ENCODE measurements at places on chromosomes 7 and 10.

DNA sequence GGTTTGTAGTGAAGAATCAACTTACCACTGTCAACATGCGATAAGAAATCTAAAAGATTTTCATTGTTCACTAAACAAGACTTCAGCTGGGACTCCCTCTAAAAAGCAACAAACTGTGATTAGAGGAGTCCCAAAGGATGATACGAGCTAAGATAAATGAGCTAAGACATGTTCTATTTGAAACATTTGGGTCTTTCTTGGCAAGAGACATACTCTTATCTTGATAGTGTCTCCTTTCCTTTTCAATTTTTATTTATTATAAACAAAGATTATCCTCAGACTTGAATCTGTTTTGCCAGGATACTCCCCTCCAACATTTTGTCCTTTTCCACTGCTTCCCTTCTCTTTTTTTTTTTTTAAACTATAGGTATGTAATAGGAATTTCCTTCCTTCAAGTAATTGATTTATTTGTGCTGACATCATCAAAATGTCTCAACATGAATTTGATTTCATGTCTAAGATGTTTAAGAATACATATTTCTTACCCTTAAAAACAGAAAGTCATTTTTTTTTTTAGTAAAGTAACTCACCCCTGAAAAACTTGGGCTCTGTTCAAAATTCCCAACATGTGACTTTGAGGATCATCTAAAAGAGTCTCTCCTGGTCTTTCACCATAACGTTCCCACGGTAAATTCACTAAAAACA lies 158.4 kb upstream of the NRP1 start:
- no peak for DNase-seq

- DNase-seq = no peak
These were observed 10.5 kb downstream of the PLXDC2 start for GRCh38 chr10:19826712-19827111.

GRCh38 chr10:70145666-70146488 lies 623 bp downstream of the TYSND1 start:
- DNase-seq = no peak

GRCh38 chr10:127913368-127913759 lies 6.5 kb downstream of the PTPRE start:
- no peak for DNase-seq

- no peak for DNase-seq
These were observed 92.3 kb downstream of the RNF216 start for GRCh38 chr7:5689118-5689517.

GRCh38 chr10:12432402-12433189 lies 83.2 kb downstream of the CAMK1D start:
- no peak for DNase-seq

DNA sequence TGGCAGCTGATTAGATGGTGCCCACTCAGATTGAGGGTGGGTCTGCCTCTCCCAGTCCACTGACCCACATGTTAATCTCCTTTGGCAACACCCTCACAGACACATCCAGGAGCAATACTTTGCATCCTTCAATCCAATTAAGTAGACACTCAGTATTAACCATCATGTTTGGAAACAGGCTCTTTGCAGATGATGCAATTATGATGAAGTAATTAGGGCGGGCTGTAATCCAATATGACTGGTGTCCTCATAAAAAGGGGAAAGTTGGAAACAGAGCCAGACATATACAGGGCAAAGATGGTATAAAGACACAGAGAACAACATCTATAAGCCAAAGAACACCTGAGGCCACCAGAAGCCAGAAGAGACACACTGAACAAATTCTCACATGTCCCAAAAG lies 658.6 kb downstream of the CCSER2 start:
- DNase-seq = no peak

DNA sequence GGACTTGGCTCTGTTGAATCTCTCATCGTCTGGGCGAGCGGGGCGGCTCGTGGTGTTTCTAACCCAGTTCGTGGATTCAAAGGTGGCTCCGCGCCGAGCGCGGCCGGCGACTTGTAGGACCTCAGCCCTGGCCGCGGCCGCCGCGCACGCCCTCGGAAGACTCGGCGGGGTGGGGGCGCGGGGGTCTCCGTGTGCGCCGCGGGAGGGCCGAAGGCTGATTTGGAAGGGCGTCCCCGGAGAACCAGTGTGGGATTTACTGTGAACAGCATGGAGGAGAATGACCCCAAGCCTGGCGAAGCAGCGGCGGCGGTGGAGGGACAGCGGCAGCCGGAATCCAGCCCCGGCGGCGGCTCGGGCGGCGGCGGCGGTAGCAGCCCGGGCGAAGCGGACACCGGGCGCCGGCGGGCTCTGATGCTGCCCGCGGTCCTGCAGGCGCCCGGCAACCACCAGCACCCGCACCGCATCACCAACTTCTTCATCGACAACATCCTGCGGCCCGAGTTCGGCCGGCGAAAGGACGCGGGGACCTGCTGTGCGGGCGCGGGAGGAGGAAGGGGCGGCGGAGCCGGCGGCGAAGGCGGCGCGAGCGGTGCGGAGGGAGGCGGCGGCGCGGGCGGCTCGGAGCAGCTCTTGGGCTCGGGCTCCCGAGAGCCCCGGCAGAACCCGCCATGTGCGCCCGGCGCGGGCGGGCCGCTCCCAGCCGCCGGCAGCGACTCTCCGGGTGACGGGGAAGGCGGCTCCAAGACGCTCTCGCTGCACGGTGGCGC lies at the start of gene EN2:
TSS of gene EN2 (plus strand) at position 19 of the 767 bp plus-strand sequence. CDS start at position 268, 249 bp downstream.
- no peak for DNase-seq

Measured in cortex of kidney (tissue), 1 donor.